Stimulated activated CD4-positive, alpha-beta T cell treated with anti-CD3 and anti-CD28 coated beads, Interleukin-1b, Interleukin-23, amount 100 ng/mL, for 1 hour (primary cell): ENCODE measurements at places on chromosomes 2 and 18.

DNA sequence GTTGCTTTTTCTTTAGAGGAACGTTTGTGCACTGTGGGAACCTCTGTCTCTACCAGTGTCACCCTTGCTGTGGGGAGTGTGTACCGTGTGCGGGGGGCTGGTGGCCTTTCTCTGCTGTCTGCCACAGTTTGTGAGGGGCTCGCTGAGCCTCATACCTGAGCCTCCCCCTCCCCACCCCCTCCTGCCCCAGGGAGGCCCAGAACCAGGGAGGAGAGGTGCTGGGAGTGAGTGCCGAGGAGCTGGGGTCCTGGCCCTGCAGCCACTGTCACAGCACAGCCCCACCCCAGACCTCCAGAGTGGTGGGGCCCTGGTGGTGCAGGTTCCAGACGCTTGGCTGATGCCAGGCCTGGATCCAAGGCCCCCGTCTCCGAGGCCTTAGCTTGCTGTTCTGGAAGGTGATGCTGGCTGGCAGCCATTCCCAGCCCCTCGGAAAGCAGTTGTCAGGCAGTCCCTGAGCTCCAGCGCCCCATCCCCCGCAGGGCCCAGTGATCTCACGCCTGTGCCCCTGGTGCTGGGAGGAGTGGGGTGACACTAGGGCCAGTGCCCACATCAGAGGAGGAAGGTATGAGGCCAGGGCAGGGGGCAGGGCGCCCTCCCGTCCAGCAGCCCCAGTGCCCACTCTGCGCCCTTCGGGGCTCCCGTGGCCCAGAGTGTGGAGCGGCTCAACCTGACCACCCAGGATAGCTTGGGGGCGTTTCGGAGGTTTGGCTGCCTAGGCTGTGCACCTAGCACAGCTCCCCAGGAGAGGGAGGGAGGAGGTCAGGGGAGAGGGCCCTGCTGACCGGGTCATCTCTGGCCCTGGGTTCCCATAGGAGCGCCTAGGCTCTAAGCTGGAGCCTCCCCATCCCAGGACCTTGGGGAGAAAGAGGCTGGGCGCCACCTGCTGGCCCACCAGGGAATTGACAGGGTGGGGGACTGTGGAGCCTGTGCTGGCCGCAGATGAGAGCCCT lies 53.0 kb upstream of the ALPP start:
- DNase-seq: no peak

GRCh38 chr18:70374154-70374553 lies 85.3 kb downstream of the SOCS6 start:
- DNase-seq: no peak

GRCh38 chr2:127029350-127030051 lies 77.5 kb downstream of the BIN1 start:
- DNase-seq: no peak

DNA sequence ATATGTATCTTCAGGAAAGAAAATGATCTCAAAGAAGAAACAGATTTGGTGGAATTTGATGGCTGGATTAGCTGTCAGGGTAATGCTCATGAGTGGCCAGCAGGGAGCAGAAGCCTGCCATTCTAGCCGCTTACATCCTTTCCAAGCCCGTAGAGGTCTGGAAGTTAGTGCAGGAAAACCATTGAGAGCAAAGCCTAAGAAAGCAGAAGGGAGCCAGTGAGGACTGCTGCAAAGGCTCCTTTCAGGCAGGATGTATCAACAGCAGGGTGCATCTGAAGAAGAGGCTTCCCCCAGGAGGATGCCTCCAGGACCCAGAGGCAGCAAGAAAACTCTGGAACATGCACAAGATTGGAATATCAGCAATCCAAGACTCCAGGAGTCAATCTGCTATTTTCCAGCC lies 22.9 kb upstream of the LBH start:
- DNase-seq: no peak

GRCh38 chr2:195106681-195107380 lies 550.2 kb upstream of the SLC39A10 start:
- DNase-seq: no peak

- DNase-seq: no peak
Measured at GRCh38 chr2:115084446-115084845, 642.0 kb downstream of the DPP10 start.

DNA sequence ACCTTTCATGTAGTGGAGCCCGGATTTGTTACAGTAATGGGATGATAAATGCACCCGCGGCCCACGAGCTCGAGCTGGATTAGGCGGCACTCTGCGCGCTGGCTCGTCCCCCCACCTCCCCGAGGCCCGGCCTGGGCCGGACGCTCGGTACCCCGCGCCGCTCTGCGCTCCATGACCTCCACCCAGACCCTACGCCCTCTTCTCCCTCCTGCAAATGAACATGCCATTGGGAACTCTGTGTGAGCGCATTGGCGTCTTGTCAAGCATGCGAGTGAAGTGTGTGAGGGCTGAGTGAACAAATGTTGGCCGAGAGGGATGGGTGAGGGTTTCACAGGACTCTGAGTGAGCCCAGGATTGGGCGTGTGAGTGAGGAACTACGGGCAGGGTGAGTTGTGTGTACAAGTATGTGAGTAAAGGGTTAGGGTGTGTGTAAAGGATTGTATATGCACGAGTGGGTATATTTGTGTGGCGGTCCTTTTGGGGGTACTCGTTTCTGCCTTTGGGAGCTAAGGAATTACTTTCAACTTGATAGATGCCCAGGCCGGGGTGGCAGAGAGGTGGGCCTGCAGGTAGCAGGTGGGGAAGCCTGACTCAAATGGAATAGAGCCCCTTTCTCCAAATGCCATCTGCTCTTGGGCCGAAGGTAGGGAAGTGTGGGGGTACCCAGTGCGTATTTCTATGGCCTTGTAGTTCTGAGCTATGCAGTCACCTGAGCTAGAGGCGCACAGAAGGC lies 2.9 kb upstream of the EN1 start:
- DNase-seq: no peak
